ENCODE measurements at places on chromosomes 16 and 17. TPM values are rescaled to one million over a fixed set of nuclear protein-coding genes. Genes with fewer than 3 reads are reported as not detected.

The ODAD4 gene
- total RNA-seq, result 0.16 TPM

The PIK3R5 gene
- total RNA-seq, result not detected

The TTYH2 gene
- 2.4 TPM for total RNA-seq

The C17orf78 gene
- total RNA-seq, result not detected

The NUPR1 gene
- 56.1 TPM for total RNA-seq

The PYY gene
- not detected for total RNA-seq

The ZNF385C gene
- total RNA-seq, result not detected

The KRTAP2-3 gene
- total RNA-seq, result not detected

The VAT1L gene
- total RNA-seq, result 4.6 TPM

The NPIPB6 gene
- total RNA-seq, result 26.7 TPM

The KRTAP4-9 gene
- not detected for total RNA-seq

The DDX5 gene
- total RNA-seq, result 859 TPM

The GABARAP gene
- total RNA-seq, result 420 TPM

The PHLPP2 gene
- 7.8 TPM for total RNA-seq

The KRT40 gene
- total RNA-seq, result not detected

The TRIM65 gene
- total RNA-seq, result 11.4 TPM

The KRT17 gene
- not detected for total RNA-seq

The CD300A gene
- not detected for total RNA-seq

The TBC1D3C gene
- total RNA-seq, result not detected

The PRKCA gene
- 14.1 TPM for total RNA-seq

The CMTR2 gene
- total RNA-seq, result 32.1 TPM

The AGRP gene
- total RNA-seq, result not detected

The ADGRG1 gene
- total RNA-seq, result 1.6 TPM

The IRX6 gene
- not detected for total RNA-seq

The TNFRSF17 gene
- total RNA-seq, result not detected

The PHOSPHO1 gene
- total RNA-seq, result 0.09 TPM

The CYBA gene
- total RNA-seq, result 41.5 TPM

The TNP2 gene
- total RNA-seq, result not detected

The KRTAP9-8 gene
- not detected for total RNA-seq

The OSGIN1 gene
- total RNA-seq, result 6.6 TPM

The CYGB gene
- total RNA-seq, result 35.2 TPM

The GUCY2D gene
- not detected for total RNA-seq

The BEAN1 gene
- 0.09 TPM for total RNA-seq

The GAS7 gene
- total RNA-seq, result 22.2 TPM

The TBC1D28 gene
- total RNA-seq, result not detected

The TP53TG3 gene
- not detected for total RNA-seq

The HES7 gene
- not detected for total RNA-seq

The RNF40 gene
- total RNA-seq, result 89.4 TPM

The PTX4 gene
- total RNA-seq, result not detected

The HSD11B2 gene
- total RNA-seq, result not detected

The DPEP3 gene
- not detected for total RNA-seq

The TAC4 gene
- not detected for total RNA-seq

The TBC1D3K gene
- total RNA-seq, result not detected

The NPIPB13 gene
- 0.36 TPM for total RNA-seq

The FAM171A2 gene
- total RNA-seq, result 3.1 TPM

The PRAC2 gene
- total RNA-seq, result not detected

The PRCD gene
- 4.2 TPM for total RNA-seq

The CX3CL1 gene
- total RNA-seq, result 0.33 TPM
